Gastrocnemius medialis (tissue), 4 donors: ENCODE measurements at places on chromosomes 6 and 20. TPM values are rescaled to one million over a fixed set of nuclear protein-coding genes. Genes with fewer than 3 reads are reported as not detected.
A peak's percentile ranks its signal among the peaks of the same experiment; 100 is the strongest.

- H3K4me1 ChIP-seq: no peaks in the 10 kb centered on the region
- no peak overlapping the region for H3K27ac ChIP-seq
- H3K36me3 ChIP-seq: peaks cover 58% of the 10 kb centered on the region
- no peak overlapping the region for H3K4me3 ChIP-seq
These were observed 25.7 kb upstream of the TCFL5 start for GRCh38 chr20:62887152-62887859.

The NCOA3 gene
- 52.5 TPM for total RNA-seq

DNA sequence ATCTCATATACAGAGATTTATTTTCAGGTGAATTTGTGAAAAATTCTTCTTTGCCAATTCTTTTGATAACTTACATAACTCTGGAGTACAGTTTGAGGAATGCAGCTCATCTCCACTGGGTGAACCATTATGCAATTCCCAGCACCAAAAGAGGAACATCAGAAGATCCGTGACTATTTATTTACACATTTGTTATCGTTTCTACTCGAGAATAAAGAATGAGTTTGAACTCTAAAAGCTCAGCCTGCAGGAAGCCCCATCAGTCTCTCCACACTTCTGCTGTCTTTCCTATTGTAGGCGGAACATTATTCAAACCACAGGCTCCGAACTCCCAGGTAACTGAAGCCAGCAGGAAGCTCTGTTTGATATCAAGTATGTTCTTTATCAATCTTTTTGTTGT, 95.9 kb upstream of the IFNGR1 start:
- no peak for DNase-seq
- H3K27ac ChIP-seq: no peak overlapping the region
- H3K36me3 ChIP-seq: no peaks in the 10 kb centered on the region
- H3K27me3 ChIP-seq: no peaks in the 10 kb centered on the region
- no peak overlapping the region for H3K4me3 ChIP-seq

The WFDC2 gene
- not detected for total RNA-seq

- no peaks in the 10 kb centered on the region for H3K4me1 ChIP-seq
- H3K27ac ChIP-seq: no peak overlapping the region
- no peaks in the 10 kb centered on the region for H3K27me3 ChIP-seq
- no peak overlapping the region for H3K4me3 ChIP-seq
- no peak for DNase-seq
These were observed 27.7 kb downstream of the SRPK1 start for GRCh38 chr6:35893246-35893645.

- no peaks in the 10 kb centered on the region for H3K4me1 ChIP-seq
- H3K36me3 ChIP-seq: no peaks in the 10 kb centered on the region
- no peak overlapping the region for H3K27ac ChIP-seq
These were observed 169.8 kb downstream of the MMS22L start for GRCh38 chr6:97113170-97113569.

DNA sequence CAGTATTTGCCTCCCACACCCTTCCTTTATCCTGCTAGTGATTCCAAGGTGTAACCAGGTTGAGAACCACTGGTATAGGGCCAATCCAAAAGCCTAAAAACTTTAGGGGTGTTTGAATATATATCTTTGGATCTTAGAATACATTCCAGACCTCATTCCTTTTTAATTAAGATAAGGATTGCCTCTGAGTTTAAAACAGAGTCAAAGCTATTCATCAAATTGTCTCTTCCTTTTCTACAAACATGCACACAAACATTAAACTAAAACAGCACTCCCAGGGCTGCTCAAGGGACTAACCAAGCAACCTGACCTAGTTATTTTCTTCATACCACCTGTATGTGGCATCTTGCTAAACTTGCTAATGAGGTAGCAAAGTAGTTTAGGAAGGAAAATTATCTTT, 22.1 kb upstream of the COL9A1 start:
- no peaks in the 10 kb centered on the region for H3K27me3 ChIP-seq
- no peak overlapping the region for H3K4me3 ChIP-seq
- H3K27ac ChIP-seq: no peak overlapping the region
- H3K36me3 ChIP-seq: no peaks in the 10 kb centered on the region
- H3K4me1 ChIP-seq: no peaks in the 10 kb centered on the region
- no peak for DNase-seq

The SLC52A3 gene
- total RNA-seq: 0.15 TPM

The FNDC11 gene
- total RNA-seq: 0.13 TPM

GRCh38 chr20:25860531-25861150, 164.0 kb upstream of the ZNF337 start:
- peak overlapping the region; percentile 50 for H3K4me3 ChIP-seq
- DNase-seq: no peak
- H3K4me1 ChIP-seq: peaks cover 46% of the 10 kb centered on the region
- H3K36me3 ChIP-seq: no peaks in the 10 kb centered on the region
- no peaks in the 10 kb centered on the region for H3K27me3 ChIP-seq
- H3K27ac ChIP-seq: no peak overlapping the region

GRCh38 chr6:158379336-158379735, 67.1 kb downstream of the TULP4 start:
- no peak overlapping the region for H3K4me3 ChIP-seq
- DNase-seq: no peak
- H3K27me3 ChIP-seq: no peaks in the 10 kb centered on the region
- no peak overlapping the region for H3K27ac ChIP-seq
- H3K36me3 ChIP-seq: no peaks in the 10 kb centered on the region

GRCh38 chr6:68279793-68280557, 355.1 kb upstream of the ADGRB3 start:
- no peaks in the 10 kb centered on the region for H3K4me1 ChIP-seq
- DNase-seq: no peak
- no peak overlapping the region for H3K4me3 ChIP-seq
- H3K36me3 ChIP-seq: no peaks in the 10 kb centered on the region

GRCh38 chr20:10509376-10509775, 74.3 kb downstream of the SLX4IP start:
- no peak for DNase-seq
- H3K36me3 ChIP-seq: no peaks in the 10 kb centered on the region
- H3K27ac ChIP-seq: peak overlapping the region; percentile 54
- no peak overlapping the region for H3K4me3 ChIP-seq

- DNase-seq: no peak
- no peaks in the 10 kb centered on the region for H3K27me3 ChIP-seq
- no peaks in the 10 kb centered on the region for H3K4me1 ChIP-seq
- no peaks in the 10 kb centered on the region for H3K36me3 ChIP-seq
- no peak overlapping the region for H3K27ac ChIP-seq
These were observed 12.5 kb downstream of the CRYBG1 start for GRCh38 chr6:106372838-106373501.

The ADGB gene
- total RNA-seq: not detected
